ENCODE measurements at places on chromosomes 1 and 21.

- DNase-seq = peak; percentile 30
Measured at GRCh38 chr1:117695796-117696490, 90.1 kb downstream of the TENT5C start.

- DNase-seq = no peak
Measured at GRCh38 chr1:44806025-44806703, 987 bp downstream of the DYNLT4 start.

GRCh38 chr1:56931686-56932085 is 34.1 kb downstream of the C8B start:
- DNase-seq = no peak

GRCh38 chr1:31180338-31180737 is 59.3 kb downstream of the NKAIN1 start:
- DNase-seq = no peak

DNA sequence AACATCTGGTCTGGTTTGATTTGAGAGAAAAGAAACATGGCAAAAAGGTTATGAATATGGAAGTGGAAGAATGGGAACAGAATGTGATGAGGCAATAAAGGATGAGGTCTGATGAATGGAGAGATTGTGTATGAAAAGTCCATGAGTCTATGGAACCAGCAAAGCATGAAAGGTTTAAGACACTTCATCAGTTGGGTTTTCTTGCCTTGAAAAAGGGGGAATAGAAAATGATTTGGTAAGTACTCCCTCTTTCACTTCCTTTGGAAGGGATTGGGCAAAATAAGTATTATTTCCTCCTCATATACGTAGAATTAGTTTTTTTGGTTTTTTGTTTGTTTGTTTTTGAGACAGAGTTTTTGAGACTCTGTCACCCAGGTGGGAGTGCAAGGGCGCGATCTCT is 155.8 kb downstream of the TRIM33 start:
- no peak for DNase-seq

DNA sequence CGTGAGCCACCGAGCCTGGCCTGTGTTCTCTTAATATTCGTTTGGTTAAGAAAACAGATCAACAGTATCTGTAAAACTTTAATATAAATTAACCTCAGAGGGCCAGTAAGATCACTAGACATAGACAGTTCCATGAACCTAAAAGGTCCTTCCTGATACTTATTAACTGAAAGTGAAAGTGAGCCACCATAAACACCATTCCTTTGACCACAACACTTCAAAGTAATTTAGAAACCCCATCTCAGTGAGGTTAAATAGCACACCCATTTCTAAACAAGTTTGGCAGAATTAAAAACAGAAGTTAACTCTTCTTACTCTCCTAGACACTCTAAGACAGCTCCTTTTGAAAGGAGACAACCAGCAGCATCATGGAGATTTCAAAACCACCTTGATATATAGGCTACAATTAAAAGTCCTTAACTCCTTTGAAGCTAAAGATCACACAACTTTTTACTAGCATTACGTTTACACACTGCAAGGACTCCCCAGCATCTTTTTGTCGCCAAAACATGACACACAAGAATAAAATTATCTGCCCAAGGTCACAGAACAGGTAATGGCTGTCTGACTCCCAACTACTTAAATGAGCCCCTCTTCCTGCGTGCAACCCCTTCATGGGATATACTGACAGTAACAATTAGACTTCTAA is 2.2 kb downstream of the RNF19B start:
- DNase-seq = no peak
